ENCODE measurements at places on chromosomes 2 and 18. TPM values are rescaled to one million over a fixed set of nuclear protein-coding genes. Genes with fewer than 3 reads are reported as not detected.

GRCh38 chr2:187819624-187820023, 265.4 kb upstream of the TFPI start:
- DNase-seq = no peak
- no peak overlapping the region for H3K27ac ChIP-seq

DNA sequence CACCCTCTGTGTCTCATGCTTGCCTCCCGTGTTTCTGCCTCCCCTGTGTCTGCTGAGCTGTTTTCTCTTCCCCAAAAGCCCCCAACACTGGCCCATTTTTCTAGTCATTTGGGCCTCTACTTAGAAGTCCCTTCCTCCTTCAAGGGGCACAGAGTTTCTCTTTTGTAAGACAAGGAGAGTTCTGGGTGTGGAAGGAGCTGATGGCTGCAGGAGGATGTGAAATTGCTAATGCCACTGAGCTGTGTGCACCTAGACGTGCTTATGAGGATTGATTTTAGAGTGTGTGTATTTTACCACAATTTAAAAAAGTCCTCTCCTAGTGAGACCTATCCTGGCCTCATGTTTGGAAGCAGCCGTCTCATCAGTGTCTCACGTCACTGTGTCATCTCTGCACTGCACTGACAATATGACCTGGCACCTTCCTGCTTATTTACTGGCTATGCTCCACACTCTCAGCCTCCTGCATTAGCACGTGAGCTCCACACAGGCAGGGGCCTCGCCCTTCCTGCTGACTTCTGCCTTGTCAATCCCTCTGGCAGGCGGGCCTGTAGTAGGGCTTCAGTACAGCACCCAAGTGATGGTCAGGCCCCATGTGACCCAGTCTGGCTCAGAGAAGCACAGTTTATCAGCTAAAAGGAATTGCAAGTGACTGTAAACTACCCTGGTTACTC, 8.0 kb upstream of the MBP start:
- no peaks in the 10 kb centered on the region for H3K4me1 ChIP-seq
- peaks cover 7% of the 10 kb centered on the region for H3K27me3 ChIP-seq
- no peak overlapping the region for H3K4me3 ChIP-seq
- no peak for DNase-seq
- no peak overlapping the region for H3K27ac ChIP-seq

- no peak for DNase-seq
- H3K27ac ChIP-seq = no peak overlapping the region
- no peak overlapping the region for H3K4me3 ChIP-seq
- no peaks in the 10 kb centered on the region for H3K4me1 ChIP-seq
- no peaks in the 10 kb centered on the region for H3K36me3 ChIP-seq
These were observed 72.1 kb upstream of the NOSTRIN start for GRCh38 chr2:168730344-168730743.

The KCNK3 gene
- not detected for total RNA-seq

The NCKAP5 gene
- 1.8 TPM for total RNA-seq
